ENCODE measurements at places on chromosomes 2 and 18.

DNA sequence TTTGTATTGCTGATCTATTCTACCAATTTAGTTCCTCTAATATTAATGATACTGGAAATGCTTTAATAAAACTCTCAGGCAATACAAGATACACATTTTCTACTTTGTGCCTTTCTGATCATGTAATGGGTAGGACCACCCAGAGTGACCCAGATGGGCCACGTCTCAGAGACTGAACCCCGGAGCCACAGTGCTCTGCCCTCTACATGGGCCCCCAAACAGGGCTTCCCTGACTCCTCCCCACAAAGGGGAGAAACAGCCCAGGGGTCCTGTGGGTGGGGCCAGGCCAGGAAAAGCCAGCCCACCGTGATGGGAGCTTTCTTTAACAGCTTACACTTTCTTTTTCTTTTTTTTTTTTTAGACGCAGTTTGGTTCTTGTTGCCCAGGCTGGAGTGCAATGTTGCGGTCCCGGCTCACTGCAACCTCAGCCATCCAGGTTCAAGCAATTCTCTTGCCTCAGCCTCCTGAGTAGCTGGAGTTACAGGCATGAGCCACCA is 18.4 kb downstream of the HDAC4 start:
- no peak for DNase-seq

GRCh38 chr2:195674491-195675221 is 17.6 kb downstream of the SLC39A10 start:
- no peak for DNase-seq

DNA sequence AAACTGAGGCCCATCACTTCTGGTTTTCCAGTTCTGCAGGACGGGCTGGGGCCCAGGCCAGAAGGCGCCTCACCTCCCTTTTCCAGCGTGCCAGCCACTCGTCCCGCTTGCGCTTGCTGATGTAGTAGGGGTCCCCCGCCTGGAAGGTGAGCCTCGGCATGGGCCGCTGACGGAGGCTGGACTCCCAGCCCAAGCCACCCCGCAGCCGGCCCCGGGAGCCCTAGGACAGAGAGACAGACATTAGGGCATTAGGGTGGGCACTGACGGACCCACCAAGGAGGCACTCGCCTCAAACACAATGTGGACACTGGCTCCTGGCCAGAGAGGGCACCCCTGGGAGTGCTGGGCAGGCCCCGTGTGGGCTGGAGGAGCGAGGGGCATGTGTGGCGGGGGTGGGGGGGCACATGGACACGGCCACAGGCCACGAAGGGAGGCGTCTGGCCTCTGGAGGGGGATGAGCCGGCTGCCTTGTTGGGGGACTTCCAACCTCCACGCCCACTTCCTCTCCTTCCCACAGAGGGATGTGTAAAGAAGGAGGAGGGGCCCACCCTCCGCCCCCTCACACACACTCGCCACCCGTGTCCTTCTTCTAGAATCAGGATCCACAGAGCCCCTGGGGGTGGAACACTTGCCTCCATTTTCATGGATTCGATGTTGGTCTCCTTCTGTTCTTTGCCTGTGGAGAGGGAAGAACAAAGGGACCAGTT is 66.7 kb downstream of the DNMT3A start:
- DNase-seq: no peak

DNA sequence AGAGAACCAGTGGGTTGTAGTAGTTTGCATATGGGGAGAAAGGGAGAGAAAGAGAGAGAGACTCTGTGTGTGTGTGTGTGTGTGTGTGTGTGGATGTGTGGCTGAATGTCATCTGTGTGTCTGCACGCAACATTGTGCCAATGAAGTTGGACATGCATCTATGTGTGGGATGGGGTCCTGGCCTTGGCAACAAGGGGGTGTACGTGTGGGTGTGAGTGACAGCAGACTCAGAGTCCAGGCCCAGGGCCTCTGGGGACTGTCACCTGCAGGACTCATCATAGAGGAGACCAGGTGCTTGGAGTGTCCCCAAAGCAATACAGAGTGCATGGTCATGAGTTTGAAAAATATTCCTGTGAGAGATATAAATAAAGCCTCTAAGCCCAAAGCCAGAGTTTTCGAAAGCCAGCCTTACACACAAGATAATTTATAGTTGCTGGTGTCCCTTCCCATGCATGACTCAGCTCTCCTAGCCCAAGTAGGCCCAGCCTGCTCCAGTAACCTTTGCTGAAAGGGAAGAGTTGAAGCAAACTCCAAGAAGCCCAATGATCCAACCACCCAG is 59.9 kb downstream of the TNP1 start:
- DNase-seq: no peak

DNA sequence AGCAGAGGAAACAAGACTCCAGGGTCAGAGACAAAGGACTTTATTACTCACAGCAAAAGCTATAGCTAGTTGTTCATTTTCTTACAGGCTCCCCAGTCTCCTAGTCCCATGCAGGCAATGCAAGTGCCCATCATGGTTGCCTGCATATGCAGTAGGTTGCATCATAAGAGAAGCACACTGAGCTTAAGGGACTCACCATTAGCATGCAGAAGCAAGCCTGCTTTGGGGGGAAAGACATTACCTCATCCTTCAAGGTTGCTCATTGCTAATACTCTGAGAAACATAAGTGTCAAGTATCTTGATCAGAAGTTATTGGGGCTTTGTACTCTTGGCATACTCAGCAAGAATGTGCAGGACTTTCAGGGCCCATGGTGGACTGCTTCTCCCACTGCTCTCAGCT is 114.6 kb upstream of the CCDC68 start:
- no peak for DNase-seq

DNA sequence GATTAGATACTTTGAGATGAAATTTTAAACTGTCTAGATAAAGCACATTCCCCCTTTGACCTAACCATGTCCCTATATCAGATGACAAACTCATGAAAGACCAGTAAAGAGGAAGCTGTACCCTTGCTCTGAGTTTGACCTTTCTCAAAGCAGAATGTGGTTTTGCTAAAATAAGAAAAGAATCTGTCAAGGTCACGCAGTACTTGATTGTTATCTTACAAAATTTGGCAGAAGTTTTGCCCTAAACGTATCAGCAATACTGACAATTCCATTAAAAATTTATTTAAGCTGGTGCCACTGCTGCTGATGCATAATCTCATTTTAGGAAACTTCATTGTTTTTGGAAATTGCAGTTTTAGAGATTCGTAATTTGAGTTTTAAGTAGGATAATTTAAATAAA is 31.2 kb upstream of the GALM start:
- no peak for DNase-seq

GRCh38 chr2:106537791-106538191 is 50.6 kb downstream of the CD8B2 start:
- DNase-seq: peak; percentile 57

- no peak for DNase-seq
Observed at GRCh38 chr2:44016282-44016681, 20.5 kb upstream of the LRPPRC start.

DNA sequence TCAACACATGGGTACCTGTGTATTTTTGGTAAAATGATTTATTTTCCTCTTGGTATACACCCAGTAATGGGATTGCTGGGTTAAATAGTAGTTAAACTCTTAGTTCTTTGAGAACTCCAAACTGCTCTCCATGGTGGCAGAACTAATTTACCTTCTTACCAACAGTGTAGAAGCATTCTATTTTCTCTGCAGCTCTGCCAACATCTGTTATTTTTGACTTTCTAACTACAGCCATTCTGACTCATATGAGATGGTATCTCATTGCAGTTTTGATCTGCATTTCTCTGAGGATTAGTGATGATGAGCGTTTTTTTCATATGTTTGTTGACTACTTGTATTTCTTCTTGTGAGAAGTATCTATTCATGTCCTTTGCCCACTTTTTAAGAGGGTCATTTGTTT is 180.6 kb downstream of the FSIP2 start:
- no peak for DNase-seq

DNA sequence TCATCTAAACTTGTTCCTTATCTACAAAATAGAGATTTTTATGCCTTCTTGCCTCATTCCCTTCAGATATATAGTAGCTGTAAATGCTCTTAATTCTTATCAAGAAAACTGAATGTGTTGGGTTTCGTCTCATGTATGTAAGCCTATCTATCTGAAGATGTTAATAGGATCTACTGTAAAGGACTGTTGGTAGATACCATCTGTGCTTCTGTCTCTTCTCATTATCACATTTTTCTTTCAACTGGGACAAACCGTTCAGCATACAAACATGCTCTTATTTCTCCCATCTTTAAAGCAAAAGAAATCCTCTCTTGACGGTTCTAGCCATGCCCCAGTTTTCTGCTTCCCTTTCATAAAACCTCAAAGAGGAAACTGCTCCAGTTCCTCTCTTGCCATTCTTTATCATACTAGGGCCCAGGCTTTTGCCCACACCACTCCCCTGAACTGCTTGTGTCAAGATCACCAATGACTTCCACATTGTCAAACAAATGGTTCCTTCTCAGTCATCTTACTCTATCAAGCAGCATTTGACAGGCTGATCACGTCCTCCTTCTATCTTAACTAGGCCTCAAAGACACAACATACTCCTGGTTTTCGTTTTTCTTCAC is 88.7 kb downstream of the ARHGEF33 start:
- peak; percentile 17 for DNase-seq

- DNase-seq: no peak
Observed at GRCh38 chr18:27861539-27861938, 315.4 kb downstream of the CDH2 start.

DNA sequence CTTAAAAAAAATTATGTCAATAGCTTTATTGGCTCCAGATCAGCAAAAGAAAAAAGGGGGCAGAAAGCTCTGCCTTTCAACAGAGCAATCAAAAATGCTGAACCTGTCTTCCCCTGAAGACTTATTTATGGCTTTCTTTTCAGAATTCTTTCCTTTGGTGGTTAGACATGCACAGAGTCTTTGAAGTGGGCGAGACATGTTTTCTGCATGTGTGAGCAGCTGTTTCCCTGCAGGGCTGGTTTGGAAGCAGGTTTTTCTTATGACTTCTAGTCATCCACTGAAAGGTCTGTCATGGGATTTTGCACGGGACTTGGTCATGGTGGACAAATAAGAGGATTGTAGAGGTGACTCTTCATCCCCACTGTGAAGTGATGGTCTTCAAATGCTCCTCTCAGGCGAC is 160.3 kb downstream of the VAPA start:
- DNase-seq: no peak

- no peak for DNase-seq
Observed at GRCh38 chr2:130720036-130720435, 8.8 kb upstream of the GPR148 start.

GRCh38 chr18:58762781-58763171 is 91.5 kb downstream of the MALT1 start:
- DNase-seq: no peak

- no peak for DNase-seq
Observed at GRCh38 chr2:1752751-1753150, 8.4 kb upstream of the PXDN start.

DNA sequence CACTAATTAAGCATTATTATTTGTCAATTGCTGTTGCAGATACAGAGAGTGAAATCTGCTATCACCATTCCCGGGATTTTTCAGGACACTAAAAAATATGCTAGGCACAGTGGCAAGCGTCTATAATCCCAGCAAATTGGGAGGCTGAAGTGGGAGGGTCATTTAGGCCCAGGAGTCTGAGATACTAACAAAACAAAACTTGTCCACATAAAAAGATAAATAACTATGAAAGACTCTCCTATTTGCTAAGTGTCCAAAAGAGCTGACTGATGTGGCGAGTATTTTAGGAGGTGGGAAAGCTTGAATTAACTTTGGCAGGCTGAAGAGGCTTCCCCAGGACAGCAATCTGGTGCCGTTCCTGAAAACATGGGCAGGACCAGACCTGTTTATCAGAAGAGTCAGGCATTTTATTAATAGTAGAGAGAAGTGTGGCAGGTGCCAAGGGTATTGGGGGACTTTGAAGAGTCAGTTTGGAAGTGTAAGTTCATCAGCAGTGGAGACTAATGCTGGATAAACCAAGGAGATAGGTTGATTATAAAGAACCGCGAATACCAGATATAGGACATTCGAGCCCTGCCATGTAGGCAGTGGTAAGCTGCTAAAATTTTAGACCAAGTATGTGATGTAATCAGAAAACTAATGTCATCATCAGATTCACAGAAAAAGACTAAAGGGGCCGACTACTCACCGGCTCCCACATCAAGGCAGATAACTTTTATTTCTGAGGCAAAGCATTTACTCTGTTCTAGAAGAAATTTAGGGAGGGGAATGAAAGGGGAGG is 201.8 kb downstream of the EPHA4 start:
- no peak for DNase-seq

- DNase-seq: no peak
Observed at GRCh38 chr2:46978723-46979122, 63.1 kb upstream of the MCFD2 start.

DNA sequence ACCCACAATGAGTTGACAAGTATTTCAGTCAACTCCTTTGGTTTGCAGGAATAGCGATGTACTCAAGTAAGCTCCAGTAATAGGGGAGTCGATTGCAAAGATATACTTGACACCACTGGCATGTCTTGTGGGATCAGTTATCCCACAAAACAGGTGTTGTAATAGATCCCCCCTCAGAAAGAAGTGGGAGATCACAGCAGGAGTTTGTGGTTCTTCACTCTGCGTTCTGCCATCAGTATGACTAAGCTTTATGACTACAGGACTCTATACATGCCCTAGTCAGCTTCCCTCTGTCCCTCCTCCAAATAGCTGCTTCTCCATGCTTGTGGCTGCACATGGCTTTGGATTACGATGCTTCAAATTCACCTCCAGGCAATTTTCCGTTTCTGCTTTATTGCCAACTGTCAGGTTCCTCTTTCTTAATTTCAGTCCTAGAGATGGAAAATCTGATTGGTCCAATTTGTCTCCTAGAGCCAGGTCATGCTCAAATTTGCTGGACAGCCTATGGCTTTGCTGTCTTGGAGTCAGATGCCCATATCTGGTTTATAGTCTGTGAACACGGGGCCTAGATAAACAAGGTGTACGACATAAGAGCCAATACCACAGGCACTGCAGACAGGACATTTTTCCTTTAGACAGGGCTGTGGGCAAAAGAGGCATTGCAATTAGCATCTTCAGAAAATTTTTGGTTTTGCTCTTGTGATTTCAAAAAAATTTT is 221.7 kb downstream of the PAX3 start:
- DNase-seq: no peak

DNA sequence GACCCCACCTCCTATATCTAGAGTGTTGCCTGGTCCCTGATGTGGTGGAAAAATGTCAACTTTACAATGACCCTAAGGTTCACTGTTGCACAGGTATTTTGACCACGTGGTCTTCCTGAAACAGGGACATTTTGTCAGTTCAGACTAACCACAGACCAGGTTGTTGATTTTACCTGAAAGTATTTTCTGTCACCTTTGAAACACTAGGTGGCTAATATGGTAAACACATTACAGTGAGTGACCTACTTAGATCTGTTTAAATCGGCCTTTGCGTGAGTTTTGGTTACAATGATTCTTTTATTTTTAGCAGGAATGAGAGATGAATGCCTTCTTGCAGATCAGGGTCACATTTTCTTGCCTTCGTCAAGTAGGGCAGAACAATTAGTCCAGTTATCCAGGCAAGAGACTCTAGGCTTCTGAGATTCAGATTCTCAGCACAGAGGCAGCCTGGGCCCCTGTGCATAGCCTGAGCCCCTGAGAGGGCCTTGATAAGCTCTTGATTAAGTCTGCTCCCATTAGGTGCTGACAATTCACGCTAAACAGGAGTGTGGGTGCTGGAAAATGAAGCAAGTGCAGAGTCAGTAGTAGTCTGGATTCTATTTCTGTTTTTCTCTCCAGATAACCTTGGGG is 226.2 kb downstream of the KCNS3 start:
- DNase-seq: no peak

- DNase-seq: no peak
Observed at GRCh38 chr2:40803900-40804299, 352.0 kb upstream of the SLC8A1 start.
